ENCODE measurements at places on chromosomes 5 and 9.

DNA sequence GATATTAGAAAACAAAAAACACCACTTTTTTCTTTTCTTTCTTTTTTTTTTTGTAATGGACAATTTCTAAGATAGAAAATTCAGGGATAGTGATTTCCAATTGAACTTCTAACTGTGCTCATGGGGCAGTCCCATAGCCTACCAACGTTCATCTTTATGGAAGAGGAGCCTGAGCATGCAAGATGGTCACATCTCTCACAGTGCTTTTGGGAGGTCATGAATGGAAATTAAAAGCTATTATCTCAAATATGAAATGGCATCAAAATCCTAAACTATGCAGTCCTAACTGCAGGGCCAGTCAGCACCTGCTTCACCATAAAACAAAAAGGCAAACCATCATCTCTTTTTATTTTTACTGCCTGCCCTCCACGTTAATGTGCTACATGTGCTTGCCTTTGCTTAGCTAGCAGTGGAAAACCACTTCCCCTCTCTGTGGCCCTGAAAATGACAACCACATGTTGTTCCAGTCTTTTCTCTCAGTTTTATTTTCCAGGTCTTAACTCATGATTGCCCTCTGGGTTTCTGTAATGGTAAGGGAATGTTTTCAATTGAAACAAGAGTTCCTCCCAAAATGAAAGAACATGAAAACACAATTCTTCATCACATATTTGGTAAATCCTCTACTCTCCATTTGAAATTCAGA is 16.7 kb downstream of the IFNB1 start:
- DNase-seq = peak; percentile 77

GRCh38 chr9:70405808-70406433 is 8.5 kb downstream of the KLF9 start:
- DNase-seq = peak; percentile 25

- DNase-seq = peak; percentile 92
Measured at GRCh38 chr9:133075925-133076630, 14.3 kb downstream of the CEL start.

DNA sequence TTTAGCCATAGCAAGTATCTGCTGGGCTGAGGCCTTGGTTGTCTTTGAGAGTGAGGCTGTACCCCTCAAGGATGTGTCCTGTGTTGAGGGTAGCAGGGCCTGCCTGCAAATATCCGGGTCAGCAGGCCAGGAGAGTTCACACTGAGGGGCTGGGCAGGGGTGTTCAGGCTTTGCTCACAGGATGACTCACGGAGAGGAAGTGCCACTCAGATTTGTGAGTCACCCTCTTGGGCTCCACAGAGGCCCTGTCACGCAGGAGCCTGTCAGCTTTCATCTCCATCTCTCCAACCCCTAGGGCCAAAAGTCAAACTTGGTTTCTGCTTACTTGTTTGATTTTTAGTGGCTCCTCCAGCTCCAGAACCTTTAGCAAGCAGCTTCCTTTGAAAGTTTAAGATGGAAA is 211.5 kb downstream of the SEC61B start:
- peak; percentile 75 for DNase-seq

DNA sequence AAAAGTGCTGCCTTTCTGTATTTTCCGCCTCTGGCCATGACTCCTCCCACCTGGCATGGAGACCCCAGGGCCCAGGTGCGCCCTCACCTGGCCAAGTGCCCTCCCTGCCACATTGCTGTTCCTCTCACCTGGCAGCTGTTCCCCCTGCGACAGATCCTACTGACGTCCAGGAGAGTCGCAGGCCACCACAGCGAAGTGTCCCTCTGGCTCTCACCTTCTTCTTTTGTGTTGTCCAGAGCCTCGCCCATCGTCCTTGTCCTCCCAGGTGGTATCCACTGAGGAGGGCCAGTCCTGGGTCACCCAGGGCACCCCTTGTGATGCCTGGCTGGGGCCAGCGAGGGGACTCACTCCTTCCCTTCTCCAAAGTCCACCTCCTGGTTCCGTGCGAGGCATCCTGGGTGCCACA is 2.6 kb downstream of the NKD2 start:
- no peak for DNase-seq

GRCh38 chr5:31361234-31361633 is 167.7 kb downstream of the CDH6 start:
- peak; percentile 83 for DNase-seq

GRCh38 chr9:126546036-126546435 is 67.7 kb upstream of the LMX1B start:
- DNase-seq = no peak

GRCh38 chr9:18396102-18396728 is 77.7 kb upstream of the ADAMTSL1 start:
- DNase-seq = no peak

DNA sequence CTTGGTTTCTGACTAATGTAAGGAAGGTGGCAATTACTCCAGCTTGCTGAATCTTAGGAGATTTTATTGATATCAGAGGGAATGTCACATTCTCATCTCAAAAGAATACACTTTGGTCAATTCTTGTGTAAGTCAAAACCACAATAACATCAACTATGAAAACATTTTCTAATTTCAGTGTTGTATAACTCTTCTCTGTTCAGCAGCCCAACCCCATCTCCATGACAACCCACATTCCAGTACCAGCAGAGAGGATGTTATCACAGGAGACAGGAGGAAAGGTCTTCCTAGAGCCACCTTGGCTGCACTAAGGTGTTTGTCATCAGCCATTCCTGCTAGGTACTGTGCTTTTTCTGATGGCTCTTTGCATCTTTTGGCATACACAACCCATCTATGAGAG is 529.1 kb upstream of the BRINP1 start:
- peak; percentile 86 for DNase-seq

DNA sequence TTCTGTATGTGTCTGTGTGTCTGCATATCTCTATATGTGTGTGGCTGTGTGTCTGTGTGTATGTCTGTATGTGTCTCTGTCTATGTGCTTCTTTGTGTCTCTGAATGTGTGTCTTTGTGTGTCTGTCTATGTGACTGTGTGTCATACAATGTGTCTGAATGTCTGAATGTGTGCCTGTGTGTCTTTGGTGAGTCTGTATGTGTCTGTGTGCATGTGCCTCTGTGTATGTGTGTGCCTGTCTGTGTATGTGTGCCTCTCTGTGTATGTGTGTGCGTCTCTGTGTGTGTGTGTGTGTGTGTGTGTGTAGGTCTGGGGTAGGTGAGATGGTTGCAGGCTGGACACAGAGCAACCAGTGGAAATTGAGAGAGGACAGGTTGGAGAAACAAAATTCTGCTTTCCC is 435.3 kb downstream of the ARHGEF28 start:
- DNase-seq = no peak

DNA sequence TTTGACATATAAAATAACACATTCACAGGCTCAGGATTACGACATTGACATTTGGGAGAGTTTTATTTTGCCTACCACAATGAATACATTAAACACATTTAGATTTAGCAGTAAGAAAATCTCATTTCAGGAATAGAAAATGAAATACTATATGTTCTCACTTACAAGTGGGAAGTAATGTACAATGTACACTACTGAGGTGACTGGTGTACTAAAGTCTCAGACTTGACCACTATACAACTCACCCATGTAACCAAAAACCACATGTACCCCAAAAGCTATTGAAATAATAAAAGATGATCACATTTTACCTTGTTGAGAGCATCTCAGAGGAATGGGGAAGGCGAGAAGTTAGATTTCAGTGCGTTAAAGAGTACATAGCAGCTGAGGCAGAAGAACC is 1202.4 kb upstream of the SEMA6A start:
- no peak for DNase-seq

GRCh38 chr5:172444626-172445365 is 9.5 kb downstream of the SH3PXD2B start:
- no peak for DNase-seq

DNA sequence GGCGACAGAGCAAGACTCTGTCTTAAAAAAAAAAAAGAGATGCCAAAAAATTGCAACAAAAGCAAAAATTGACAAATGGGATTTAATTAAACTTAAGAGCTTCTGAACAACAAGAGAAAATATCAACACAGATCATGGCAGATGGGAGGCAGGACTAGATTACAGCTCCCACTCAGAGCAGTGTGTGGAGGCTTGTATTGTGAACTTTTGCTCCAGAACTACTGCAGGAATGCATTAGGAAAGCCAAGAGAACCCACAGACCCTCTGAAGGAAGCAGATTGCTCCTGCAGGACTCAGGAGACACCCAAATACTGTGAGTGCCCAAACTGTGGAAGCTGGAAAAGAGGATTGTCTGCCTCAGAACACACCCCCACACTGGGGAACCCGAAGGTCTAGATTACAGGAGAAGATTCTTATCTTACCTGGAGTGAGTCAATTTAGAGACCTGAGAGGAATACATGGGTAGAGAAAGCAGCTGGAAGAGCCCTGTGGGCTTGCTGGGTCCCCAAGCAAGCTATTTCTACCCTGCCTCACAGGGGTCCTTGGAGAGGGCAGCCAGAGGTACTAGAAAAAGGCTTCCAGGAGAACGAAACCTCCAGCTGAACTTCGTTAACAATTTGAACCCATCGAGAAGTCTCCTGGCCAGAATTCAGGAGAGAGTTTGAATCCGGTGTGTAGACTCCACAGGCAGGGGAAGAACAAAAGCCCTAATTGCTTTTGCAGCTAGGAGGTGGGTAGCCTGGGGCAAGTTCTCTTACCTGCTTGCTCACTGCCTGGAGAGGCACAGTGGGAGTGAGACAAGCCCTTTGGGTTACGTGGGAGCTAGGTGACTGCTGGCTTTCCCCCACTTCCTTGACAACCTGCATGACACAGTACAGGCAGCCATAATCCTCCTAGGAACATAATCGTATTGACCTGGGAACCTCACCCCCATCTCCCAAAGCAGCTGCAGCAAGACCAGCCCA is 593.4 kb upstream of the RGMB start:
- DNase-seq = peak; percentile 5

DNA sequence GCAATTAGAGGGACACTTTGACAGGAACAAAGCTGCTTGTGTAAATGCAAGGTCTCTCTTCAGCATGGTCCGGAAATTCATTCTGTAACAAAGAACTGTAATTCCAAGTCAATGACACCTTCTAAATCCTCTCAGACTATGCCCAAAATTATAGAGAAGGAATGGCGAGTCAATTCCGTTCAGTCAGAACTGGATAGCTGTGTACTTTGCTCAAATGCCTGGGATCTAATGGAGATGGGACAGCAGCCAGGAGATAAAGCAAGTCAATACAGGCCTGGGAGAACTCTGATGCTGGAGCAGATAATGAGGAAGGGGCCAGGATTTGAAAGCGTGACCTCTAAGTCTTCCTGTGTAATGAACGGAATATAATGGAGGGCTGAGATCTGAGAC is 96.4 kb upstream of the SPRY4 start:
- DNase-seq = no peak

DNA sequence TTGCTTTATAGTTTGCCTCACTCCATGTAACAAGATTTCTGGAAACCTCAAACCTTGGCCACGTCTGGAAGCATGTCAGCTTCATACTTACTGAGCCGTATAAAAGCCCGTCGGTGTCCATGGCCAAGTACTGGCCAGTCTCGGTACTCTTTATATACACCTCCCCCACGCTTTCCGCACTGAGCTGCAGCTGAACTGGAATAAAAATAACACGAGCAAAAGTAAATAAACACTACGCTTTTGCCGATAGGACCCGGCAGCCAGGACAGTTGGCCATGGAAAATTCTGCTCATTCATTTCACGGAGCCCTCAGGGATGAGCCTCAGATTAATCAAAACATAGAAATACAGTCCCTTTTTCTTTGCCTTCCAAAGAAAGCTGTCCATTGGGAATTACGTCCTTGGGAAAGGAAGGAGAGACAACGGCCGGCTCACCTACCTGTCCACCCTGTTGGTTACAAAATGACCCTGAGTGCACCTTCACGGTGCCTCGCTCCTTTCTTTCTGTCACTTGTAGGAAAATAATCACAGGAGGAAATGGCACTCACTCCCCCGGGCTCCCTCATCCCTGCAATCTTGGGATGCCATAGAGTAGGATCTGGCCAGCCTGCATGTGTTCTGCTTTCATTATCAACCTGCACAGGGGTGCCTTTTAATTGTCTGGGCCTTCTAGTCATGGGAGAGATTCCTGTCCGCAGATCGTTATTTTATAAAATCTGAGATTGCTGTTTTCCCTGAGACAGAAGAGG is 85.1 kb downstream of the FGF1 start:
- peak; percentile 53 for DNase-seq

- DNase-seq = no peak
Measured at GRCh38 chr5:101932599-101932998, 363.5 kb downstream of the SLCO4C1 start.

GRCh38 chr9:131505012-131505411 is 2.3 kb downstream of the POMT1 start:
- DNase-seq = no peak

- DNase-seq = peak; percentile 11
Measured at GRCh38 chr9:89025553-89025952, 34.3 kb downstream of the S1PR3 start.

DNA sequence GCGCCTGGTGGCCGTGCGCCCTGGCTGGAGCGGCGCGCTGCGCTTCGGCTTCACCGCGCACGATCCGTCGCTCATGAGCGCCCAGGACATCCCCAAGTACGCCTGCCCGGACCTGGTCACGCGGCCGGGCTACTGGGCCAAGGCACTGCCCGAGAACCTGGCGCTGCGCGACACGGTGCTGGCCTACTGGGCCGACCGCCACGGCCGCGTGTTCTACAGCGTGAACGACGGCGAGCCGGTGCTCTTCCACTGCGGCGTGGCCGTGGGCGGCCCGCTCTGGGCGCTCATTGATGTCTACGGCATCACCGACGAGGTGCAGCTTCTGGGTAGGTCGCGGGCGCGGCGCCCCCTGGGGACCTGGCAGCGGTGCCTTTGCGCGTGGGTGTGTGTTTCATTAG is 28.9 kb downstream of the NEURL1B start:
- no peak for DNase-seq

DNA sequence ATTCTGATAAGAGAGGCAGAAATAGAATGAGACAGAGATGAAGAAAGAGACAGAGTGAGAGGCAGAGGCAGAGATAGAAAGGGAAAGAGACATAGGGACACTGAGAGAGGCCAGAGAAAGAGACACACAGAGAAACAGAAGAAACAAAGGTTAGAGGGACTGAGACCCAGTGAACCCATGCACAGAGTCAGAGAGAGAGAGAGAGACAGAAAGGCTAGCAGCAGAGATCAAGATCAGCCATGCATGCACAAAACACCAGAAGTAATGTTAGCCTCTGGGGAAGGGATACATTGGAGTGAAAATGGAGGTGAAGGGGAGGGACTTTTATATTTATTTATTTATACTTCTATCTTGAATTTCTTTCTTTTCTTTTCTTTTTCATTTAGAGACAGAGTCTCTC is 14.1 kb upstream of the SPARC start:
- no peak for DNase-seq

- no peak for DNase-seq
Measured at GRCh38 chr5:63286724-63287123, 675.5 kb downstream of the HTR1A start.

GRCh38 chr5:170301149-170301548 is 3.6 kb upstream of the LCP2 start:
- DNase-seq = no peak

Measured in AG10803 (cell line).